ENCODE measurements at places on chromosomes 1 and 21.

- no peak for DNase-seq
These were observed 97.7 kb upstream of the IFFO2 start for GRCh38 chr1:19054216-19054615.

- no peak for DNase-seq
These were observed 245.3 kb upstream of the RUNX1 start for GRCh38 chr21:35294231-35294898.

- no peak for DNase-seq
These were observed 50.3 kb downstream of the KCNK1 start for GRCh38 chr1:233664253-233664652.

GRCh38 chr1:37958690-37959089, 11.8 kb upstream of the INPP5B start:
- no peak for DNase-seq
